ENCODE measurements at places on chromosomes 3 and 15. TPM values are rescaled to one million over a fixed set of nuclear protein-coding genes. Genes with fewer than 3 reads are reported as not detected.

The HOMER2 gene
- 15.5 TPM for total RNA-seq

The CNTN4 gene
- 0.19 TPM for total RNA-seq

GRCh38 chr3:197501879-197502620 is 53.7 kb downstream of the BDH1 start:
- DNase-seq, result no peak

DNA sequence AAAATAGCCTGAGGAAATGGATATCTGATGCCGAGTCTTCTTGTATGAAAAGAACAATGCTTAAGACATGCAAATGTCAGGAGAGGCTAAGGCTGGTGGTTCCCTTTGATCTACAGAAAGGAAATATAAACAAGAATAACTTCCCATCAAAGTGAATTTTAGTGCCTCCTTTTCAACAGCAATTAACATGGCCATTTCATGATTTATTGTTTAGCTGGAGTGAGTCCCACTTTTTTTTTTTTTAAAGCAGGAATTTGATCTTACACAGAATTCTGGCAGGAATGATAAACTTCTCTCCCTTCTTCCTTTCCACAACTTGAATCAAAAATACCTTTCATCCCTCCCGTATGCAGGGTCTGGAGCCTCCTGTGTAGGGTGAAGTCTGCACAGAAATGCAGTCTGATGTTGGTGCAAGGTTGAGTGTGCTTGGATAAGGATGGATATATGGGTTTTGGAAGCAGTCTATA is 287.0 kb downstream of the MEX3B start:
- DNase-seq, result no peak

GRCh38 chr15:62165104-62165792 is at the start of gene C2CD4B:
Gene C2CD4B (minus strand): TSS chr15:62165285. CDS start chr15:62164984, 301 bp downstream.
- no peak for DNase-seq

Measured in glomerular endothelial cell (primary cell).